ENCODE measurements at places on chromosomes 13 and 19.
A peak's percentile ranks its signal among the peaks of the same experiment; 100 is the strongest.

- no peak for DNase-seq
Observed at GRCh38 chr19:53909471-53910169, 542 bp downstream of the CACNG7 start.

GRCh38 chr13:45702088-45702487, at the start of gene CBY2:
TSS of gene CBY2 (plus strand) at chr13:45702320. CDS start at chr13:45702391, 71 bp downstream.
- DNase-seq: no peak

GRCh38 chr13:36293497-36293896, 4.1 kb downstream of the CCDC169 start:
- DNase-seq: no peak

DNA sequence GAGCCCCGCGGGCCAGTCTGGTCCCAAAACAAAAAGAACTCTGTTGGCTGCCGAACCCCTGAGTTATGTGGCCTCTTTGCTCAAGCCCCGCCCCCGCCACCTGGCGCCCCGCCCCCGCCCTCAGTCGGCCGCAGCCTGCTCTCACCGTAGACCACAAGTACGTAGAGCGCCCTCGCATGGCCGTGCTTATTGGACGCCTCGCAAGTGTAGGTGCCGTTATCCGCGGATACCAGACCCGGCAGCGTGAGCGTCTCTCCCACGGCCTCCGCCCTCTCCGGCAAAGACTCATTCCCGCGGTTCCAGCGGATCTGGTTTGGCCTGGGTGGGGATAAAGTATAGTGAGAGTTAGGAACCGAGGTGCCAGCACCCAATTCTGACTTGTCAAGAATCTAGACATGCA, 5.5 kb upstream of the ZNF428 start:
- no peak for DNase-seq

DNA sequence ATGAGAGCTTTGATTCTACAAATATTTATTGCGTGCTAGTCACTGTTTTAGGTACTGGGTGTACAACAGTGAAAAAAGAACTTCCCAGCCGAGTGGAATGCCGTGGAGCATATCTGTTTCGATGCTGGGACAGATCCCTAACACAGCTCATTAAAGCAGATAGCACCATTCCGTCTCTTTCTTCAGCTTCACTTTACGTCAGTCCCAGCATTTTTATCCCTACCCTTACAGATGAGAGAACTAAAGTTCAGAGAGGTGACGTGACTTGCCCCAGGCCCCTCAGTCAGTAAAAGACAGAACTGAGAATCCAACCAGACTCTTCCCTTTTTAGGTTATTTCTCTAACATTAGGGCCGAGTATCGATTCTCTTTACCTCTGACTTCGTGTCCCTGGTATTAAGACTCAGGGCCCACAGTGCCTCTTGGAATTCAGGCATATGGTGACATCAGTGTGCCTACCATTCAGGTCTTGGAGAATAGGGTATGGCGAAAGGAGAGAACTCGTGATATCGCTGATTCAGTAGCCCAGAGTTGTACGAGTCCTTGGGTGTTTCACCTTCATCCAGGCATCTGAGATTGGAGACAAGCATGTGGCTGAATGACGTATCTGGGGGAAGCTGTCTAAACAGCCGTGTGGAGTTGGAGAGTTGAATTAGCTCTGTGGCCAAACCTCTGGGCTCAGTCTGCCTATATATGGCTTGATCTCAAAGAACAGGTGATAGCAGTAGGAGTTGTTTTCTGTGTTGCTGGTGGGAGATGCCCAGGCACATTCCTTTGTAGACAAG, 27.1 kb downstream of the ACTN4 start:
- no peak for DNase-seq

- no peak for DNase-seq
Observed at GRCh38 chr13:36354842-36355623, 8.8 kb upstream of the SPART start.

GRCh38 chr19:40315812-40316470, 30.8 kb upstream of the AKT2 start:
- DNase-seq: no peak

- no peak for DNase-seq
Observed at GRCh38 chr19:4715529-4716221, 8.0 kb downstream of the DPP9 start.

DNA sequence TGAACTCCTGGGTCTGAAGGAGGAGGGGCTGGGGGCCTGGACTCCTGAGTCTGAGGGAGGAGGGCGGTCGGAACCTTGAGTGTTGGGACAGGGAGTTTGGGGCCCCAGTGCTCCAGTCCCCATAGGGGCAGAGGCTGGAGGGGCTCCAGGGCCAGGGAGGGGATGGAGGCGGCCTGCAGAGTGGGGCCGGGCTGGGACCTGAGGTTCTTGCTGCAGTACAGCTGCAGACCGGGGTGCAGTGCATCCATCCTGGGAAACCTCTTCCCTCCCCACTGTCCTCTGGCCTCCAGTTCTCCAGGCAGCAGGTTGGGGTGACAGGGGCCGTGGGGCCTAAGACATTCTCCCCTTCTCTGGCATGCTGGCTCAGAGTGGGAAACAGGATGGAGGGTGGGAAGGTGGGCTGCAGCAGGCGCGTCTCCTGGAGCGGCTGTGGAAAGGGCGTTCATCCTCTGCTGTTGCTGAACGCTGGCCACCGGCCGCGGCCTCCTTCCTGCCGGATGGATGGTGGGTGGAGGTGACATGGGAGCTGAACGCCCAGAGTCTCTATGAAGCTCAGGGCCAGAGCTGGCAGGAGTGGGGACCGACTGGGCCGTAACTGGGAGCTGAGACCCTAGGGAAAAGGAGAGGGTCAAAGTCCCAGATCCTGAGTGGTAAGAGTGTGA, 1.6 kb downstream of the BRSK1 start:
- no peak for DNase-seq

DNA sequence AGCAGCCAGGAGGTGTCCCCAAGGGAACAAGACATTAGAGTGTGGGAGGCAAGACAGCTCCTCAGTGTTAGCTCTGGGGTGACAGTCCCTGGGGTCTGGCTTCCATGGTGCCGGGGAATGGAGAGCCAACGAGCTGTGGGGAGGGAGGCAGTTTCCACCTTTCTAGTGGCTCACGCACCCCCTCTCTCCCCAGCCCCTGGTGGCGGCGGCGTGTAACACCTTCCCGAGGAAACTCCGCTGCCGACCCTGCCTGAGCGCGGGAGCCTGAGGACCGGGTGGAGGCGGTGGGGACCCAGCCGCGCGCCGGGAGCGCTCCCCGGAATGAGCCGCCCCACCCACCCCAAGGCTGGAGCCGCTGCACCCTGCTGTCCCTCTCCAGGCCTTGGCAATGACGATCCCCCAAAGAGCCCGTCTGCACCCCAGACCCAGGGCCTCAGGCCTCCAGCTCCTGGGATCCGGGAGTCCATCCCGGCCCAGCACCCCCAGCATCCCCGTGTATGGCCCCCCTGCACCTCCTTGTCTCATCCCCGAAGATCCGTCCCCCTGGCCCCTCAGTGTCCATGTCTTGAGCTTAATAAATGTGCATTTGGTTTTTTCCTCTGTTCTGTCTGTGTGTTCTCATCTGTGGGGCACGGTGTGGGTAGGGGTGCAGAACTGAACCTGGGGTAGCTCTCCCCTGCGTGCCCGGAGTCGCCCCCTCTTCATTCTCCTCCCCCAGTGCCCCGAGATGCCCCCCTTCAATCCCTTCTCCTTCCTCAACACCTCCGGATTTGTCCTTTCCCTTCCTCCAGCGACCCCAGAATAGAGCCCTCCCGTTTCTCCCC, 622 bp upstream of the FXYD5 start:
- DNase-seq: no peak

DNA sequence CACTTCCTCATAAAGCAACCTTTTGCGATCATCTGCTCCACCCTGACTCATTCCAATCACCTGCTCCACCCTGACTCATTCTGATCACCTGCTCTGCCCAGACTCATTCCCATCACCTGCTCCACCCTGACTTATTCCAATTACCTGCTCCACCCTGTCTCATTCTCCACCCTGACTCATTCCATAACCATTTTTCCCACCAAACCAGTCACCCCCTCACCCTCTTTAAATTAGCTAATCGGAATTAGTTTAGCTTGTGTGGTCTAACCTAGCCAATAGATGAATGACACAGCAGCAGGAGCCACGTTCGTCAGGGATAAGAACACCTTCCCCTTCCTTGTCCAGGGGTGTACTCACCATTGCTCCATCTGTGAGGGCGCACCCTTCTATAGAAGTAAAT, 134.0 kb downstream of the COG6 start:
- DNase-seq: no peak

GRCh38 chr13:98648141-98648540, 71.2 kb upstream of the STK24 start:
- DNase-seq: no peak

- DNase-seq: no peak
Observed at GRCh38 chr19:38743394-38744297, 628 bp downstream of the CAPN12 start.

GRCh38 chr19:38665950-38666662, 18.7 kb downstream of the ACTN4 start:
- no peak for DNase-seq

DNA sequence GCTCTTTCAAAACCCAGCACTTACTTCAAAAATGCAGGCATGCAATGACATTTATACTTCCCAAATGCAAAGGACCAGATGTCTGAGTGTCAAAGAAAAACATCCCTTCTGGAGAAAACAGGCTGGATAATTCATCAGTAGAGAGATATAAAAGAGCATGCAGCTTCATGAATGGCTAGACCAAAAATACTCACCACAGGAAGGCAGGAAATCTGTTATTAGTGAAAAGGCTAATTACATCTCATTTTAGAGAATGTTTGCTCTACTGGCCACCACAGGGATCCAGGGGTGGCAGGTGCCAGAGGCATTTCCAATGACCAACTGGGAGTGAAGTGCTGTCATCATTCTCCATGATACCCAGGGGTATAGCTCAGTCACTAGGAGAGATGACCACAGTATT, 106.5 kb downstream of the LHFPL6 start:
- peak; percentile 84 for DNase-seq

DNA sequence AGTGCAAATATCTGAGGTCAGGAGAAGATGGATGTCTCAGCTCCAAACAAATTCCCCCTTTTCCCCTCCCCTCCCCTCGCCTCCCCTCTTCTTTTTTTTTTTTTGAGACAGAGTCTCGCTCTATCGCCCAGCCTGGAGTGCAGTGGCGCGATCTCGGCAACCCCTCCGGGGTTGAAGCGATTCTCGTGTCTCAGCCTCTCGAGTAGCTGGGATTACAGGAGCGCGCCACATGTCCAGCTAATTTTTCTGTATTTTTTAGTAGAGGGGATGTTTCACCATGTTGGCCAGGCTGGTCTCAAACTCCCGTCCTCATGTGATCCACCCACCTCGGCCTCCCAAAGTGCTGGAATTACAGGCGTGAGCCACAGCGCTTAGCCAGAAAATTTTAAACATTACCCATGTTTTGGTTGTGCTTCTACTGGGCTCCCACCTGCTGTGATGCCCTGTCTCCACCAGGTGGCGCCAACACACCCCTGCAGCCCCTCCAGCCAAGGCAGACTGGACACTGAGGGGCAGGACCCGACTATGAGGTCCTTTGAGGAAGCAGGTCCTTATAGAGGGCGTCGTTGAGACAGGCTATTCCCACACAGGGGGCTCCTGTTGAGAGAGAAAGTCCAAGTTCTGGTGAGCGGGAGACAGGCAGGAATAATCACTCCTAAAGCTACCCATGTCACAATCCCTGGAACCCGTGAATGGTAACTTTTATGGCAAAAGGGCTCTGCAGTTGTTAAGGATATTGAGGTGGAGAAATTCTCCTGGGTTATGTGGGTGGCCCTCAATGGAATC, 6.3 kb downstream of the ERICH4 start:
- peak; percentile 69 for DNase-seq

GRCh38 chr13:98141509-98142379, 1.1 kb upstream of the FARP1 start:
- no peak for DNase-seq

GRCh38 chr13:101977475-101977874, 424.4 kb downstream of the FGF14 start:
- DNase-seq: no peak

DNA sequence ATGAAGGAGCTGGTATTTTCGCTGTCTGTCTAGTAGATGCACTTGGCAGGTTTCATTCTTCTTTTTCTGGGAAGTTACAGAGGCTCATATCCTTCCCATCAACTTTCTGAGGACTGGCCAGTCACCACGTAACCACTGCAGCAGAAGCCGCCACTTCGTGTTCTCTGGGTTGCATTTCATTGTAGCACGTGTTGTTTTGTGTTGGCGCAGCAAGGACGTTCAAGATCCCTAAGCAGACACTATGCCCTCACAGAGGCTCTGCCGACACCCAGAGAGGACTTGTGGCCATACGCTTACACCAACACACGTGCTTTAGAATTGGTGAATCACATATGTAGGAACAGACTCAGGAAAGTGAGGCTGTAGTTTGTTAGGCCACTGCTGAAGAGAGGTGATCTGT, 42.2 kb upstream of the TEX29 start:
- no peak for DNase-seq

- no peak for DNase-seq
Observed at GRCh38 chr19:4957981-4958380, 10.9 kb upstream of the KDM4B start.

- DNase-seq: no peak
Observed at GRCh38 chr13:23628250-23628649, 58.0 kb downstream of the TNFRSF19 start.

DNA sequence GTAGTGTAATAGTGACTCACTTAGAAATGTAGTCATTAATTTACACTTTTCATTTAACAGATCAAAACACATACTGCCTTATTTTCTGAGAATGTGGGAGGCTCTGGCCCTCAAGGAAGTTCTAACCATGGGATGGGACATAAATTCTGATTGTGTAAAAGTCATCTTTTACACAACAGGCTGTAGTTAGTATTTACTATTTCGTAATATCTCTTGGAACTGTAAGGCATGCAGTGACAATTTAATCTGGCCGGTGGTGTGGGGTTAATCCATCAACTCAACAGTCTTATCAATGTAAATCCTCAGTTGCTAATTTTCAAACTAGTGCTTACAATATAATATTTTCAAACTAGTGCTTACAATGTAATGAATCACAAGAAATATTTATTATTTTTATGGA, 1599.2 kb downstream of the EFNB2 start:
- DNase-seq: no peak

DNA sequence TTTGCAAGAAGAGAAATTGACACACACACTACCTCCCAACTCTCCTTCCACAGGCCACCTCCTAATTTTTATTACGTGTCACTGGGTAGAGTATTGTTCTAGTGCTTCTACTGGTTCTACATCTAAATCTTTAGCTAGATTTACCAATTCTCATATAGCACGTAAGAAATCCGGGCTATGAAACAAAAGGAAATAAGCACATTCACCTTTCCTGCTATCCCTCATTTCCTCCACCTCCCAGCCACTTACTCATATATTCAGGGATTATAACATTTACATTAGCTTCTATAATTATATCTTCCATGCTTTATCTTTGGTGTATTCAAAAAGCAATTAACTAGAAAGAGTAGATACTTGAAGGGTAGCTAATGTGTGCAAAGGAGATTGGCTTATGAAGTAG, 39.7 kb downstream of the USP12 start:
- DNase-seq: no peak

- DNase-seq: no peak
Observed at GRCh38 chr13:110578363-110578762, 16.8 kb upstream of the RAB20 start.

GRCh38 chr19:34126966-34127365, 45.3 kb upstream of the LSM14A start:
- DNase-seq: no peak

- no peak for DNase-seq
Observed at GRCh38 chr13:101640788-101641400, 188.4 kb downstream of the ITGBL1 start.

- no peak for DNase-seq
Observed at GRCh38 chr13:61162106-61162505, 253.5 kb downstream of the PCDH20 start.

Data from NCI-H1930 (cell line).